ENCODE measurements at places on chromosomes 12 and 14.
A peak's percentile ranks its signal among the peaks of the same experiment; 100 is the strongest.

- peak; percentile 7 for DNase-seq
Observed at GRCh38 chr12:117513353-117513752, 151.9 kb upstream of the NOS1 start.

DNA sequence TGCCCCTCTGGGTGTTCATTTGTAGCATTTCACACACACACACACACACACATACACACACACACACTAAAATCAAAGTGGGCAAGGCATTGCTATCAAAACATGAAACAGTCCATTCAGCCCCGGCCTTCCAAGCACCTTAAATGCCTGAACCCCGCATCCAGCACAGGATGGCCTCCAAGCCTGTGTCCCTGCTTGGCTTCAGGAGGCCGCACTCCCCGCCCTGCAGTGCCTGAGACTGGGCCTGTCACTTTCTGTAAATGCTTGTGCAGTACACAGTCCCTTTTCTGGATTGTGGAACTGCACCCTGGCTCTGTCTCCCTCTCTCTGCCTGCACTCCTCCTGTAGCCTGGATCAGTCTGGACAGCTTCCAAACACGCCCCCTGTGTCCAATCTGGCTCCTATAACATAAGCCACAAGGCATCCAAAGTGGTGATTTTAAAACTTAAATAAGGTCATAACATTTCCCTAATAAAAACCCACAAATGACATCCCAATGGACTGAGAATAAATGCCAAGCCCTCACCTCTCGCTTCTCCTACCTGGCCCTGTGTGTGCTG is 972.2 kb upstream of the TMEM132C start:
- no peak for DNase-seq

DNA sequence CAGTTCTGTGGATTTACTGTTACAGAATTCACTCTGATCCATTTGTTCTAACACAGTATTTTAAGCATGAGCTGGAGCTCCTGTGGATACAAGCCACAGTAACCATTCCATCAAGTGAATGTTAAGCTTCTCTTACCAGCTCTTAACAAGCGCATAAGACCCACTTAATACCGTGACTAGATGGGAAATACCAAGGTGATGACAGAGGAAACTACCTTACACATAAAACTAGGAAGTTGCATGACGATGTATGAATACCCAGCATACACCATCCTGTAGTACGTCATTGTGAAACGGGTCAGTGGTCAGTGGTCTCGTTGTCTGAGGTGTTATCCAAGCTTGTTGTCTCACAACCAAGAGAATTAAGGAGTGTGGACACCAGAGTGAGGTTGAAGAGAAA is 2.0 kb upstream of the GALC start:
- DNase-seq, result no peak

GRCh38 chr12:70448371-70448770 is 82.3 kb downstream of the KCNMB4 start:
- no peak for DNase-seq

GRCh38 chr12:112327209-112327938 is 54.9 kb downstream of the HECTD4 start:
- DNase-seq, result no peak

- no peak for DNase-seq
Observed at GRCh38 chr12:106493531-106493930, 89.3 kb upstream of the RFX4 start.

DNA sequence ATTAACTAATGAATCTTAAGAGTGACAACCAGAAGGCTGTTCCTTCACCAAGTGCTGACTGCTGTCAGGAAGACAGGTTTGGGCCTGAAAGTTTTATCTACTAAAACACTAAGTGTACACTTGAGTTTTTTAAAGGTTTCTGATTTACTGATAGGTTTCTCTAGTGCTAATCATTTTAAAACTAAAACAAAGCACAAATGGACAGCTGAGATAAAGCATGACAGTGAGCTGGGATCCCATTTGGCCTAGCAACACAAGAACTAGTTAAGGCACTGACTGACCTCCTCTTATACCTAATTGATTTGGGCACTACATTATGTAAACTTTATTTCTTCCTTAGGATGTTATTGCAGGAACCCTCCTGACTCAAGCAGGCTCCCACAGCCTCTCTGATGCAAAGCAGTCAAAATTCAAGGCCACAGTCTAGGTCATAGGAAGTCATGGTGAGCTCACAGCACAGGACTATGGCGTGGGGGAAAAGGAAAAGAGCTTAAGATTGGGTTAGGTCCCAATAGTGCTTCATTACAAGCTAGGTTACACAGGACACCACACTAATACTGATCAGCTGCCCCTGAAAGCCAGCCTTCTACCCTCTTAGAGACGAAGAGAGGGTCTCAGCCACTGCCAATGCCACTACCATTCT is 3.5 kb downstream of the STXBP6 start:
- DNase-seq, result no peak

- DNase-seq, result no peak
Observed at GRCh38 chr12:32120419-32120818, 13.8 kb downstream of the BICD1 start.

GRCh38 chr12:124078800-124079199 is 105.8 kb downstream of the ZNF664 start:
- no peak for DNase-seq

DNA sequence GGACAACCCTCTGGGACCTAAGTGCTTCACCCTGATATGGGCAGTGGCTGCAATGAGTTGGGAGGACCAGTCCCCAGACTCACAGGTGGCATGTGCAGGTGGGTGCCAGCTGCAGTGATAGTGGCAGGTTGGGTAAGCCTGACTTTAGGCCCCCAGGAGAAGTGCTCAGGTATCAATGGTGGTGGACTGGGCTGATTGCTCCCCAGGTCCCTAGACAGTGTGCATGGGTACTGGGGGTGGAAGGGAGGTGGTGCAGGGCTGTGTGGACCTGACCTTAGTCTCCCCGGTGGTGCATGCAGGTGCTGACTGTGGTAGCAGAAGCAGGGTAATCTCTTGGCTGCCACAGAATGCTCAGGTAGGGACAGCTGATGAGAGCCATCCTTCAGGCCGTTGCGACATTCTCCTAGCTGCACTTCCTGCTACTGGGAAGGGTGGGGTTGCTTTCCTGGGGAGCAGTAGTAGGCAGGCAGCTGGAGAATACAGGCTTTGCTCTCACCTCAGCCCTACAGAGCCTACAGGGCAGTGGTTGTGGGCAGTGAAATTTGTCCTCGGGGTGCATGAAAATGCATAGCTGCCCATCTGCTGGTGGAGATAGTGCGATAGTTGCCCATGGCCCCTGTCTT is 33.3 kb upstream of the CCND2 start:
- no peak for DNase-seq

GRCh38 chr14:100234511-100234910 is 4.4 kb upstream of the YY1 start:
- DNase-seq, result no peak

GRCh38 chr12:91952916-91953315 is 192.7 kb downstream of the BTG1 start:
- no peak for DNase-seq

GRCh38 chr12:104825408-104825807 is 132.7 kb downstream of the SLC41A2 start:
- no peak for DNase-seq

- DNase-seq, result no peak
Observed at GRCh38 chr14:51356381-51356780, 116.3 kb downstream of the TMX1 start.

- no peak for DNase-seq
Observed at GRCh38 chr12:120428597-120429229, 9.2 kb upstream of the COX6A1 start.

DNA sequence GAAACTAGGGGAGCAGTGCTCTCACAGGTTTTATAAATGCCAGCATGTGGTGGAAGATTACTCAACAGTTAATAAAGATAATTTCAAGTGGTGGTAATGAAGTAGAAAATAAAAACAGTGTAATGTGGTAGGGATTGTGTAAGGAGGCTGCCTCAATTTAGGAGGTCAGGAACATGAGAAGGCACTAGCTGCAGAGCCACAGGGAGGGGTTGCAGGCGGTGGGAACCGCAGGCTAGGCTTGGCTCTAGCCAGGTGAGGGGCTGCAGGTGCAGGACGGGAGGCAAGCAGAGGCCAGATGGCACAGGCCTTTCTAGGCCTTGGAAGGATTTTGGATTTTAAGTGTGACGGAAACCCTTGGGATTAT is 768 bp downstream of the METTL25 start:
- DNase-seq, result peak; percentile 30

- peak; percentile 35 for DNase-seq
Observed at GRCh38 chr12:230925-231671, 17.1 kb upstream of the SLC6A12 start.

DNA sequence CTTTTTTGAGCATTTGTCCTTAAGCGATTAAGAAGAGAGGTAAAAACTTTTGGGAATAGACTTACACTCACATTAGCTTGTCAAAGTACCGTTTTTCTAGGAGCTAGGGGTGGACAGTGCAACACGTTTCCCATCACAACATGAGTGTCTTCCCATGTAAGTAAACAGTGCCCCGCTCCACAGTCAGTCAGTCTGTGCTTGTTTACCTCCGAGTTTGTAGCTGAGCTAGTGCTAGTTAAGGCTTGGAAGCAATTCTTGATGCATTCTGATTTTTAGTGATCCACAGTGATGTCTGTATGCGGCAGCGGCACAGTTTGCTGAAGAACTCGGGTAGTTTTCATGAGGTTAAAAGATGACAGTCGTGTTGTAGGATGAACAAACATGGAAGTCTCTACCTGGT is 941 bp downstream of the ZDHHC17 start:
- no peak for DNase-seq

- DNase-seq, result no peak
Observed at GRCh38 chr12:4817880-4818279, 91.8 kb upstream of the KCNA1 start.

DNA sequence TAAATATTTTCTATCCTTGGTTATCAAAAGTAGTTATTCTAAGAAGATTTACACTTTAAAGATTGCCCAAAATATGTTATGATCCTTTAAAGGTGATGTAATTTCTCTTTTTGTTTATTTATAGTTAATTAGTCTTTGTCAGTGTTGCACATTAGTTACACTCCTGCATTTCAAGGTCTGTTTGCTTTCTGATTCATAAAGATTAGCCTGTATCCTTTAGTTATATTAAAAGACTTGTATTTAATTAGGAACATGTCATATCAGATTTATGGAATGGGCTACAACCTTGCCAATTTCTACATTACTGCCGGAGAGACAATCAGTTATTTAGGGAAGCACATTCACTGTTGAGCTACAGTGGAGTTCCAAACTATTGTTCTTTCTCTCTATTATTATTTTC is 3.5 kb downstream of the EPYC start:
- DNase-seq, result peak; percentile 51

- no peak for DNase-seq
Observed at GRCh38 chr12:93622485-93622884, 50.0 kb downstream of the SOCS2 start.
